ENCODE measurements at places on chromosomes 4 and X.
A peak's percentile ranks its signal among the peaks of the same experiment; 100 is the strongest.

- DNase-seq, result no peak
These were observed 168.5 kb upstream of the NUDT6 start for GRCh38 chr4:123090886-123091285.

DNA sequence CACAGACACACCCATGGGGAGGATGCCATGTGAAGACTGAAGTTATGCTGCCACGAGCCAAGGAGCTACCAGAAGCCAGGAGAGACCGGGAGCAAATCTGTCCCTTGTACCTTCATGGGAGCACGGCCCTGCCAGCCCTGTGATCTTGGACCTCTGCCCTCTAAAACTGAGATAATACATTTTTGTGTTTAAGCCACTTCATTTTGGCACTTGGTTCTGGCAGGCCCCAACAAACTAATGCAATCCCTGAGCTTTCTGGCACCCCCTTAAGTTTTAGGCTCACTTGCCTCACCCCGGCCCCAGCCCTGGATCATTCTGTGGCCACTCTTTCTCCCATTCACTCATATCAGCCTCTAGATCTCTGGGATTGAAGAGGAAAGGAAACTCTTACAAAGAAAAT lies 35.4 kb downstream of the SEL1L3 start:
- no peak for DNase-seq

- DNase-seq, result no peak
These were observed 11.6 kb downstream of the MAGEB16 start for GRCh38 chrX:35809781-35810180.

- peak; percentile 67 for DNase-seq
These were observed 1.0 kb upstream of the ACSL1 start for GRCh38 chr4:184826691-184827270.

DNA sequence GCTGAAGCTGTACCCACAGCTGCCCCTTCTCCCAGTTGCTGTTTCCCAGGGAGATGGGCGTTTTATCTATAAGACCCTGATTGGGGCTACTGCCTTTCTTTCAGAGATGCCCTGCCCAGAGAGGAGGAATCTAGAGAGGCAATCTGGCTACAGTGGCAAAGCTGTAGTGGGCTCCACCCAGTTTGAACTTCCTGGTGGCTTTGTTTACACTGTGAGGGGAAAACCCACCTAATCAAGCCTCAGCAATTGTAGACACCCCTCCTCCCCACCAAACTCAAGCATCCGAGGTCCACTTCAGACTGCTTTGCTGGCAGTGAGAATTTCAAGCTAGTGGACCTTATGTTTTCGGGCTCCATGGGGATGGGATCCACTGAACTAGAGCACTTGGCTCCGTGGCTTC lies 240.4 kb upstream of the AFF2 start:
- no peak for DNase-seq

- peak; percentile 26 for DNase-seq
These were observed 160.4 kb upstream of the GPR101 start for GRCh38 chrX:137194164-137194563.

DNA sequence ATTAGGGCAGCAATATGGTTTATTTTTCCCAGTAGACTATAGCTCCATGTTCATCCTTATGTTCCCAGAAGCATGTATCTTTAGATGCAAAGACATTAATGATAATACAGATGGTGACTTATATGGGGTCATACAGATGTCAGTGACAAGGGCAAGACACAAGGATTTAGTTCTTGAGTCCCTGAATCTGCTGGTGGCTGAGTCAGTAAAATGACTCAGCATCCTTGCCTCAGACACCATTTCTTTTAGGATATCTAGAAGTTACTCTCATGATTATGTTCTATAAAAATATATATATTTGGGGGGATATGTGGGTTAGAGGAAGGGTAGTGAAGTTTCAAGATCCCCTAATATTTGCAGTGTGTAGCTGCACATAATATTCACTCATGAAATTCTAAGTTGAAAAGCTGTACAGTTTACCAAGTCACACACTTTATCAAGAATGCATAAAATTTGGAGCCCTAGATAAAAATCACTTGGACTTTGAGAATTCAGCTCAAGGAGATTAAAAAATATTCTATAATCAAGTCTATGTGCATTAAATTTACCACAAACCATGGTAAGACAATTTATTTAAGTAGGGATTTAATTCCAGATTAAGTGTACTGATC lies 101.9 kb downstream of the LNX1 start:
- peak; percentile 47 for DNase-seq
